ENCODE measurements at places on chromosomes 3 and 15.

DNA sequence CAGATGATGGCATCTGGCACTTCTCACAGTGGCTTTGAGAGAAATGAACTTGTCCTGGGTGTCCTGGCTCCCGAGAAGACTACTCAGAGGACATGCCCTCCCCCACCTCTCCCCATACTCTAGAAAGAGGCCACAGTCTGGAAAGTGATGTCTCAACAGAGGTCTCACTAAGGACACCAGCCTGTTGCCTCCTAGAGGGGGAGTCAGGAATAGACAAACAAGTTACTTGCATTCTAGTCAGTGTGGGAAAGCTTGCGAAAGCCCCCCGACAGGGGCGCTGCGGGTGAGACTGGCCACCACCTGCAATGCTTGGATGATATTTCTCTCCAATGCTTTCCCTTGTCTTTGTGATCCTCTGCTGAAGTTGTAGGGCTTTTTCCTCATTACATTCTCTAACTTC is 17.2 kb downstream of the B4GALT4 start:
- DNase-seq, result no peak

GRCh38 chr3:69338911-69339310 is 47.0 kb downstream of the FRMD4B start:
- DNase-seq, result no peak

DNA sequence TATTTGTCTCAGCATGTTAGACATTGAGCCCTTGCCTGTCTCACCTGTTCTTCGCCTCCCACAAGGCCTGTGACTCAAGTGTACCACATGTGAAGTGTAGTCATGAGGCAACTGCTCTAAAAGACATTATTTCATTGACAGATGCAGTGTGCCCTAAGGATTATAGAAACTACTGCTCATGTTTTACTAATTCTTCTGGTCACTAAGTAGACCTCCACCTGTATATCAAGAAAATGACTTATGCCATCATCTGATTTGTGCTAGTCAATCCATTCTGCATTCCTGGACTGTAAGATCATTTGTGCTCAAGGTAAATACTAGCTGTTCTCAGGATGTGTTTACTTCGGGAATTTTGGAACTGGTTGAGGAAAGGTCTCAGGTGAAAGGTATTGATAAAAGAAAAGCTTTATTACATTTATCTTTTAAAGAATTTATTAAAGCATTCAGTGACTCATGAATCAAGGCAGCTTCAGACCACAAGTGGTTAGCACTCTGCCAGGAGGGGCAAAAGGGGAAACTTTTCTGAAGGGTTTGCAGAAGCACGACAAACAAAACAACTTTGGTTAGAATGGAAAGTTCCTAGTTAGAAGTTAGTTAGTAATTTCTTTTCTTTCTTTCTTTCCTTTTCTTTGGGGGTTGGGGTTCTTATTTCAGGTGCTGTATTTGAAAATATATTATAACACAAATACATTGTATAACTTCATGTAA is 465.3 kb upstream of the CBLB start:
- peak; percentile 44 for DNase-seq

DNA sequence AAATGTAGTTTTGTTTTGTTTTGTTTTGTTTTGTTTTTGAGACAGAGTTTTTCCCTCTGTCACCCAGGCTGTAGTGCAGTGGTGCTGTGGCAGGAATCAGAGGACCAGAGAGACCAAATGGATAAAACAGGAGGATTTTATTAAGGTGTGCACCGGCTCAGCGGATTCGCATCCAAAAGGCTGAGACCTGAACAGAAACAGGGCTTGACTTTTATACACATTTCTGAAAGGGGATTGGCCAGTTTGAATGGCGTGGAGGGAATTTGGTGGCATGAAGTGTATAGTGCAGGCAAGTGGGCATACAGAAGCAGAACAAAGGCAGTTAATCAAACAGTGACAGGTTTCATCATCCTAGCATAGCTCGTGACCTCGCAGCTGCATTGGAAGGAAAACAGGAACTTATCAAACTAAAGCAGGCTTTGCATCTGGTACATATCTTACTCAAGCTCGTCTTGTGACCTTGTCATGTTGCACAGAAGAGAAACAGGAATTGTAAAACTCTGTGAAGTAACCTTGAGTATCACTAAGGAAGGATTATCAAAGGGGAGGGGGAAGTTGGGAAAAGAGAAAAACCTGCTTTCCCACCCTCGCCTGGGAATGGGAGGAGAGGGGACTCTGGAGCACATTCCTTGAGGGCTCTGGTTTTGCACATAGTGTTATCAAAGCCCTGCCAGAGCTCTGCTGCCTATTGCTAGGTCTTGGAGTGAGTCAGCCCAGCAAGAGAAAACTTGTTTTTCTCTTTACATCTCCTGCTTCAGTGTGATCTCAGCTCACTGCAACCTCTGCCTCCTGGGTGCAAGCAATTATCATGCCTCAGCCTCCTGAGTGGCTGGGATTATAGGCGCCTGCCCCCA is 38.5 kb downstream of the C3orf62 start:
- no peak for DNase-seq

DNA sequence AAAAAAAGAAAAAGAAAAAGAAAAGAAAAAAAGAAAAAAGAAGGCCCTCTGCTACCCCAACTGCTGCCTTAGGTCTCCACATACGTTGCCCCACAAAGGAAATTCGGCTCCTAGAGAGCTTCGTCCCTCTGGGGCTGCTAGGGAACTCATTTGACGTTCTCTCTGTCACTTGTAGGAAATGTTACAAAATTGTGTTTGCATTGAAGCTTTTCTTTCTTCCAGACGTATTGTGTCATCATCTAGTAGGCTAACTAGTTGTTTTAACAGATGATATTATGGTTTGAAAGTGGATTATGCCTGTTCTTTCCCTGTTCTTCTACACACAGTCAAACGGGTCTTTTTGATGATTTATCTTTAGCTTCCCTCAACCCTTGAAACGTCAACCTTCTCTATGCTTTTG is 125.3 kb downstream of the BDH1 start:
- DNase-seq, result no peak

GRCh38 chr3:106309274-106309673 is 440.5 kb upstream of the CBLB start:
- no peak for DNase-seq

DNA sequence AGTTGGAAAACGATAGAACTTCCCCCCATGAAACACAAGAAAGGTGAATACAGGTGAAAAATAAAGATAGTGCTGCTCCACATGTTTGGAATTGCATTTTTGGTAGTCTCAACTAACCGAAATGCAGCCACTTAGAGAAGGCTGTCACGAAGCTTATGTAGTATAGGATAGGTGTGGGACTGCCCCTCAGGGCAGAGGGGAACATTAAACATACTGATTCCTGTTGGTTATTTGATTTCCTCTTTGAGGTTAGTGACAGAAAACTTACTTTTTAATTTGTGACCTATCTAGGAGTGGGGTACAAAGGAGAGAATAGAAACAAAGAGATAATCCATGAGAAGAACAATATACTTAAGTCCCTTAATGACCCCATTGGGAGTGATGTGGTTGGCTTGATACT is 85.8 kb upstream of the SATB1 start:
- DNase-seq, result no peak

- DNase-seq, result peak; percentile 43
Observed at GRCh38 chr3:122415104-122415744, 638 bp downstream of the WDR5B start.

- DNase-seq, result no peak
Observed at GRCh38 chr3:27078246-27078913, 290.8 kb downstream of the NEK10 start.

DNA sequence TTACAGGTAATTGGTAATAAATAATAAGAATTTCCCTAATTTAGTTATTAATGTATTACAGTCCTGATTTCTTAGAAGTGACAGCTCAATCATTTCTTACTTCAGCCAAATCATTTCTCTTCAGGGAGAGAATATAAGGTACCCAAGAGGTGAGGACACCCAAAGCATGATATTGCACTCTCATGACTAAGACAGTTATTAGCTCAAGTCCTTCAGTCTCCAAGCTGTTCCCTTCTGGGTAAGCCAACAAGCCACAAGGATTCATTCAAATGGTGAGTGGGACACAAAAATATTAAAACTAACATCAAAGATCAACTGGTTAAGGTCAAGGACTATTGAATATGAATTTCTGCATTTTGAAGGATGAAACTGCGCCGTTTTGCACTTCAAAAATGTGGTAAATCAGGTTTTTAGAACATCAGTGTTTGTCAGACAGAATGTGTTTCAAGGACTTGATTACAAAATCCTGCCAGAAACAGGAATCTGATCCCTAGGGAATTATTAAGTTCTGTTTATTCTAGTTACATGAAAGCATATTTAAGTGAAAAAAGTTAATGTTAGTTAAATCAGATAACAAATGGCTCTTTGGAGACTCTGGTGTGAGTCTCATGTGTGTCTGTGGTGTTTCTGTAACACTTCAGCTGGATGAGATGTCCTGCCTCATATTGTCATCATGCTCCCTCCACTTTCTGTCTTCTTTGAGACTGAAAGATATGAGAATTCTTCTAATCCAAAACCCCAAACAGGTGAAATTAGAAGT is 101.7 kb upstream of the COL8A1 start:
- no peak for DNase-seq

DNA sequence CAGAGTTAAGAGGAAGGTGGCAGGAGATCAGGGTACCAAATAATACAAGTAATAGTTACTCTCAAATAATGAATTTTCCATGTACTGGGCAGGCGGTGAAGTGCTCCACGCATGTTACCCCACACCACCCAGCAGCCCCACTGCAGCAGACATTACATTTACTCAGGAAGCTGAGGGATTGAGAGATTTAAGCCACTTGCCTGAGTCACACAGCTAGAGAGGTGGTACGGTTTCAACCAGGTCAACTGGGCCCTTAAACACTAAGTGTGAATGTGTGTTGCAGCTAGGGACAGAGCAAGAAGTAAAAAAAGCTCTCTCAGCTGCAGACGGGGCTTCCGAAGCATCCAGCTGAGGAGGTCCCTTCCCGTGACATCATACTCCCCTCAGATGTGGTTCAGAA is 91.3 kb downstream of the PRICKLE2 start:
- DNase-seq, result no peak

GRCh38 chr3:30826531-30826942 is 67.9 kb downstream of the GADL1 start:
- no peak for DNase-seq

DNA sequence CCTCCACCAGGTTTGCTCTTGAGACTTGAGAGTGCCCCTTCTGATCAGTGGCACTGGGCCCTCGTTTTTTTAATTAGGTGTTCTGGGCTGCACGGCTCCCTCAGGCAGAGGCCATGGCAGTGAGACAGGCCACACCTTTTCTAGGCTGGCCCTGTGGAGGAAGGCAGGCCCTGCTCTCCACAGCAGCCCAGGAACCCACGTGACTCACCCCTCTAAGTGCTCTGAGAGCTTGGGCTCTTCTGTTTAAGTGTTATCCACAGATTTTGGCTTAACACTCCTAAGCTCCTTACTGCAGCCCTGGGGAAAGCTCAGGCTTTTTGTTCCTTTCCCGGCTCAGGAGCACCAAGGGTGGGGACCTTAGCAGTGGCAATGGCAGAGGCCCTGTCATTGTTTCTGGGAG is 463.2 kb upstream of the GBE1 start:
- DNase-seq, result no peak

DNA sequence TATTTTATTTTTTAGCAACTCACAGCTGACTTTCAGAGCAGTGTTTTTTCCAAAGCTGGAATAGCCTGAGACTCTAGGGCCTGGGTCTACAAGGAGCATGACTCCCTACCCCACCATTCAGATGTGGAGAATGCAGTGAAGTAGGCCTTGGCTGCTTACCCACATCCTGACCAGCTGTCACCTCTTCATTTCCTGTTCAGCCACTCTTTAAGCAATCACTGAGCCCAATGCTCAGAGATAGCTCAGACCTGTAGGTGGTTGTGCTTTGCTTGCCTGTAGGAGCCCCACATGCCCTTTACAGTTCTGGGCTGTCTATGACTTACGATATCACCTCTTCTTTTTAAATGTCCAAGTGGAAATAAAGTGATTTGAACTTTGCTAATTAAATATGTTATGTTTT is 148.1 kb downstream of the NEK11 start:
- no peak for DNase-seq

DNA sequence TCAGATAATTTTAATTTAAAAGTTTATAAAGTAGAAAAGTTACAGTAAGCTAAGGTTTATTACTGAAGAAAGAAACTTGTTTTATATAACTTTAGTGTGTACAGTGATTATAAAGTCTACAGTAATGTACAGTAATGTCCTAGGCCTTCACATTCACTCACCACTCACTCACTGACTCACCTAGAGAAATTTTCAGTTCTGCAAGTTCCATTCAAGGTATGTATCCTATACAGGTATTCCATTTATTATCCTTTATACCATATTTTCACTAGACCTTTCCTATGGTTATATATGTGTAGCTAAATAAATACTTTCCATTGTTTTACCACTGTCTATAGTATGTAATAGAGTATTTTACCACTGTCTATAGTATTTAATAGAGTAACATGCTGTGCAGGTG is 33.2 kb upstream of the MME start:
- DNase-seq, result no peak
